ENCODE measurements at places on chromosomes 4 and X.

GRCh38 chr4:19993242-19993641, 258.5 kb upstream of the SLIT2 start:
- no peak for DNase-seq

- no peak for DNase-seq
Observed at GRCh38 chr4:81337211-81337610, 122.2 kb upstream of the PRKG2 start.

DNA sequence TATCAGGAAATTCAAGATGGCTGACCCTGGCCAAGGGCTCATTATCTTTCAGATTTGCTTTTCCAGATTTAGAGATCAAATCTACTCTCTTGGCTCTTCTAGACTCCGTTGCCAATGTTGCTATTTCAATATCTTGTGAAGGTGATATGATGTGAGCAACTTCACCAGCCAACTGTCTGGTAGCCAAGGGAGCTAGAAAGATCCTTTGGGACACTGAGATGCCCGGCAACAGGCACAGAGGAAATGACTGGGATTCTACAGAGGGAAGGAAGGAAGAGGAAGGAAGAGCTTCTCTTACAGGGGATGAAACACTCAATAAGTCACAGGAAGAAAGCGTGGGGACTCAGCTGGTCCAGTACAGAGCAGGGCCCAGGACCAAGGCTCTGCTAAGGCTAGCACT, 121.9 kb upstream of the GPC4 start:
- DNase-seq: no peak

GRCh38 chr4:89299153-89299791, 8.3 kb downstream of the GPRIN3 start:
- DNase-seq: no peak

GRCh38 chr4:22237846-22238494, 277.9 kb downstream of the ADGRA3 start:
- DNase-seq: no peak

DNA sequence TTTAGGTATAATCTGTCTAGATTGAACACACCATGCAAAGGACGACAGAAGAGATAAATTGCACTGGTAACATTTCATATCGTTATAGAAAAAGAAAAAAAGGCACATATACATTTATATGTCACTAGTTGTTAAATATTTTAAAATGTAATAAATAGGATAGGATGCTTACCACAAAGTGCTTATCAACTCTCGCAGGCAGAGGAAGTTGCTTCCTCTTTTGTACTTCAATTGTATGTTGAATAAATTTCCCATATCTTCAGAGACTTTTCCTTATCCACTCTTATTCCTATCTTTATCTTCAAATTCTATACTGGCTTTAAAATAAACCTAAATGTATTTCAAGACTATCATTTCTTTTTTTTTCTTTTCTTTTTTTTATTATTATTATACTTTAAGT, 163.3 kb upstream of the SPOCK3 start:
- DNase-seq: no peak

- DNase-seq: no peak
Observed at GRCh38 chr4:139556071-139556723, at the start of gene SETD7. Gene SETD7 (minus strand): TSS chr4:139556219. CDS start chr4:139556137, 82 bp downstream.

DNA sequence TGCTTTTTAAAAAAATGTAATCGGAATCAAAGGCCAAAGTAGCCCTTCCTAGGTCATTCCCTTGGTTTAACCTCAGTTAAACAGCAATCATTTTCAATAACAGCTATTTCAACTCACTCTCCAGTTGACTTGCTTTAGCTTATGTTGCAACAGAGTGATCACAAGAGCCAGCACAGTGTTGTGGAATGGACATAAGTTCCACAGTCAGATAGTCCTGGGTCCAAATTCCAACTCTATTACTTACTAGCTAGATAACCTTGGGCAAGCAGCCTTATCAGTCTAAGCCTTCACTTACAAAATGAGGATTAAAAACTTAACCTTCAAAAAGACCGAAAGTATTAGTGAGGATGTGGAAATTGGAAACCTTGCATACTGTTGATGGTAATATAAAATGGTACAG, 9.2 kb upstream of the GPC3 start:
- no peak for DNase-seq

DNA sequence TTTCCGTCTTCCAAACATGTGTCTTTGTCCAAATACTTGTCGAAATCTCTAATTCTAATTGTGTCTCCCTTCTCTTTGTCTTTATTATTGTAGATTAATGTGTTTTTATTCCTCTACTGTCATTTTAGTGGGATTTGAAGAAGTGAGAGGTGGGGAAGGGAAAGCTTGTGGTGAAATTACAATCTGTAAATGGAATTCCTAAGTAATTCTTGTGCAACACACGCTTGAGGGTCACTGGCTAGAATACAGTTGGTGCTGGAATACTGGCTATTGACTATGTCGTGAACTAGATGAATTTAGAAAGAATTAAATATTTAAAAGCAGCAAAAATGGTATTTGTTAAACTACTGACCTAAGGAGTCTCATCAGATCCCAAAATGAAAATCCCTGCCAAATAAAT, 10.7 kb upstream of the FNIP2 start:
- DNase-seq: no peak

GRCh38 chr4:95539106-95539505, 9.7 kb downstream of the UNC5C start:
- no peak for DNase-seq

- DNase-seq: no peak
Observed at GRCh38 chrX:103417370-103417769, 41.0 kb downstream of the BEX3 start.

DNA sequence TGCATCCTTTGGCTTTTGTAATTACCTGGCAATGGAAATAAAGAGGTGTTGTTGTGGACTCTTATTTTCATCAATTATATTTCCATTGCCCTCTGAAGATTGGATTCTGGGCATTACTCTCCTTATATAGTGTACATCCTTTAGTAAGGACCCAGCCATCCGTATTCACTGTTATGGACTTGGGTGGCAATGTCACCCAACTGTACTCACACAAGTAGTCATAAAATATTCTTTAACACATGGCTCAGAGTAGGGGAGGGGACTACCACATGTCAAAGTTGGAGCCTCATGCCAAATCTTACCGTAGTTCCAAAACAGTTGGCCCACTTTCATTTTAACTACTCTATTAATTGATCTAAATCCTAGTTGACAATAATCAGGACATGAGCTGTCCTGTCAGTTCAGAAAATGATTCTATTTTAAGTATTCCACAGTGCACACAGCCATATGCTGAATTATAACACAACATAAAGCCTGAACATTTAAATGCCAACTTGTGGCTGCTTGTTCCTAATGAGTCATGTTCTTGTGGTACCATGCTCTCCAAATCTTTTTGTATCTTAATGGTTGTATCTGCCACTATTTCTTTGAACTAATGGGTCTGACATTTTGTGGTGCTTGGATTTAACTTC, 4.9 kb downstream of the FRAS1 start:
- DNase-seq: no peak

DNA sequence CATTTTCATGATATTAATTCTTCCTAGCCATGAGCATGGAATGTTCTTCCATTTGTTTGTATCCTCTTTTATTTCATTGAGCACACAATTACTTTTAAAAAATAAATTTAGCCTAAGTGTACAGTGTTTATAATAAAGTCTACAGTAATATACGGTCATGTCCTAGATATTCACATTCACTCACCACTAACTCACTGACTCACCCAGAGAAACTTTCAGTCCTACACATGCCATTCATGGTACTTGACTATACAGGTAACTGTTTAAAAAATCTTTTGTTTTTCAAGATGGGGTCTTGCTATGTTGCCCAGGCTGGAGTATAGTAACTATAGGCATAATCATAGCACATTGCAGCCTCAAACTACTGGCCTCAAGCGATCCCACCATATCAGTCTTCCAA, 348.1 kb downstream of the RAPGEF2 start:
- no peak for DNase-seq

DNA sequence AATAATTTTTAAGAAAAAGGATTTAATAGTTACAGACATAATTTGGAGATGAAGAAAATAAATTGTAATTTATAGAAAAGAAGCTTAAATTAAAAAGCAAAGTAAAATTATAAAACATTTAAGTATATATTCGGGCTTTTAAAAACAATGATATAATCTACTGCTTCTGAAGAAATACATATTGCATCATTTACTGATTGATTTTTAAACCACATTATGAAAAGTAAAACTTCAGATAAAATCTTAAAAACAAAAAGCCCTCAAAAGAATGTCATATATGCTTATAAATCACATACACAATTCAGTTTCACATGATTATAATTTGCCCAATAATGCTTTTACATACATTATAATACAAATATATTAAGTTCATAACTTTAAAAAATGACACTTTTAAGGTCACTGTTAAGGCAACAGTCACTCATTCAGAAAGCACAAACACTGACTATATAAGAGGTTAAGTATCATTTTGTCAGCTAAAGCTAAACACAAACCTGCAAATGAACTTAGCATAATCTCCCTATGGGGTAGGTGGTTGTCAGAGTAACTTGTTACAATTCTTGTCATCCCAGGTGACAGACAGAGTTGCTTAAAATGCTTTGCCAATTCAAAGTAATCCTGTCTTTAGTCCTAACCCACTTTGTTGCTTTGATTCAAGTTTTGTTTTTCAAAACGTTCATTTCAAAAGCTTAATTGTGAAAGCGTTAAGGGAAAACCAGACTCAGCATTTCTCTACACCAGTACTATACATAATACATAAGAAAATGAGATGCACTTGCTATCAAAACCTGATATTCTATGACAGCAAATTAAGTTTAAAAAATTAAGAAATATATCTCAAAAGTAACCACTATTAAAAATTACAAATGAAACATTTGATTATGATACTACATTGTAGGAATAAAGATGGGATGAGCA, 90.6 kb upstream of the MAB21L2 start:
- no peak for DNase-seq

DNA sequence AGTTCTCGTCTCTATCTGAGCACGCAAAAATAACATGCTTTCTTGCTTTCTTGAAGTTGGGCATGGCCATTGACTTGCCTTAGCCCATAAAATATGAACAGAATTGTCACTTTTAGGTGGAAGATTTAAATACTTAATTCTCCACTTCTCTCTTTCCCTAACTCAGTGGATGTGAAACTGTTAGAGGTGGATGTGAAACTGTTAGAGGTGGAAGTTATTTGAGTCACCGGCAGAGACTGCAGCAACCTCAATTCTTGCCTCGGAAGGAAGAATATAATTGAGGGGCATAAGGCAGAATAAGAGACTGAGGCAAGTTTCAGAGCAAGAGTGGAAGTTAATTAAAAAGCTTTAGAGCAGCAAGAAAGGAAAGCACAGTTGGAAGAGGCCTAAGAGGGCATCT, 2.8 kb upstream of the PARM1 start:
- no peak for DNase-seq

GRCh38 chrX:97616883-97617530, 733.3 kb downstream of the RPA4 start:
- no peak for DNase-seq

DNA sequence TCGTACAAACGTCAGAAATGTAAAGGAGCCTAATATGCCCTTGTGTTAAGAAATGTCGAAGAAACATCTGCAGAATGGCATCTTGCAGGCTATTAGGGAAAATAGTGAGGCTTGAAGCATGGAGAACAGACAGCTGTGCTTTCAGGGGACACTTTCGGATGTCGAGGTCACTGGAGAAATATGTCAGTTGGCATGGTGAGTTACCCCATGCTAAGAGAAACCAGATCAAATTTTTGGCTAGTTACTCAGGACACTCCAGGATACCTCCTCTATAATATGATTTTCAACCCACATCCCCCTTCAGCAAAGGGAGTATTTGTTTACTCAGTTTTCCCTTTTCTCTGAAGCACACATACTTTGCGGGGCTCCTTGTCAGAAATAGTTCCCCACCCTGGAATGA, 171.4 kb downstream of the GPC3 start:
- no peak for DNase-seq

DNA sequence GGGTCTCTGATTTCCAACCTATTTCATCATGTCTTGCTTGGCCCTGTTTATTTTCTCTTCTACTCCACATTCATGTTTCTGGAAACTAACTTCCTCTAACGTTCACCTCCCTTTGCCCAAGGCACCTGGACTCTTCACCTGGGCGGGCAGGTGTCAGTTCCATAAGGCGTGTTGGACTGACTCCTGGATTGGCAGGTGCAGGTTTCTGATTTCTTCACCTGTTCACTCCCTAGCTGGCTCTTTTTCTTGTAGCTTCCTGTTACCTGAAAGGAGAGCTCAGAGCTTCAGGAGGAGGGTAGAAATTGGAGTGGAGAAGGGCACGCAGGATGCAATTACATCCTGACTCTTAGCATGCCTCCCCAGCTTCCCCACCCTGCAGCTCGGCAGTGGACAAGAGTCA, 350.8 kb upstream of the KLF3 start:
- no peak for DNase-seq

- DNase-seq: no peak
Observed at GRCh38 chrX:132426695-132427281, 62.0 kb downstream of the MBNL3 start.

GRCh38 chr4:98658287-98659105, at the start of gene TSPAN5:
Gene TSPAN5 (minus strand): TSS chr4:98658611.
- no peak for DNase-seq

- DNase-seq: no peak
Observed at GRCh38 chr4:88575186-88575585, 17.1 kb upstream of the HERC3 start.

DNA sequence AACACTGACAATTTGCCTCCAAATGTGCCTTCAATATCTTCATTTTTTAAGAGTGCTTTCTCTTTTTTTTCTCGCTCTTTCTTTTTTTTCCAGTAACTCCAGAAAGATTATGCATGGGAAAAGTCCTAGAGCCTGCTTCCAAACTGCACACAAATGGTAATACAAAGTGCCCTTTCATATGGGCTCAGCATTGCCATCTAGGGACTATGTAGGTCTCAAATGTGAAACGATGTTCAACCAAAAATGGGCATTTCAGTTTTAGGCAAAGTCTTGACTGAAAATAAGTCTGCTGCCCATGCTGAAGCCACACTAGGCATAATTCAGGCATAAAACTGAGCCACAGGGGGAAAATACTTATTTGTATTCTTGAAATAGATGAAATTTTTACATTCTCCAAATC, 65.6 kb downstream of the SYNPO2 start:
- DNase-seq: no peak

GRCh38 chr4:7209699-7210098, 17.4 kb downstream of the SORCS2 start:
- DNase-seq: no peak

DNA sequence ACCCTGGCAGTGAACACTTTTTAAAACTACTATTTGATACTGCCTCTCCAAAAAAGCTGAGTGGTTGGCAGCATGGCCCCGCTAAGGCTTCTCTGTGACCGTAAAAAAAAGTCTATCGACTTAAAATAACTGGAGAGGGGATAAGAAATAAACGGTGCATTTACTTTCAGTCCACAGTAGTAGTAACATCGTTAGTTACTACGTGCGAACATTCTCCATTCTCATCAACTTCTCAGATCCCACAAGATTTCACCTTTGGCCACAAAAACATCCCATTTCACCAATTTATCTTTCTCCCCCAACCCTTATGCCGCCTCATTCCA, 524 bp upstream of the EXOSC9 start:
- DNase-seq: no peak
